T-cell (primary cell): ENCODE measurements at places on chromosomes 5 and 9. TPM values are rescaled to one million over a fixed set of nuclear protein-coding genes. Genes with fewer than 3 reads are reported as not detected.

- peaks cover 4% of the 10 kb centered on the region for H3K4me1 ChIP-seq
- DNase-seq = no peak
- peaks cover 71% of the 10 kb centered on the region for H3K27me3 ChIP-seq
- no peaks in the 10 kb centered on the region for H3K36me3 ChIP-seq
These were observed 2.9 kb downstream of the NR2F1-AS1 start for GRCh38 chr5:93577854-93578812.

DNA sequence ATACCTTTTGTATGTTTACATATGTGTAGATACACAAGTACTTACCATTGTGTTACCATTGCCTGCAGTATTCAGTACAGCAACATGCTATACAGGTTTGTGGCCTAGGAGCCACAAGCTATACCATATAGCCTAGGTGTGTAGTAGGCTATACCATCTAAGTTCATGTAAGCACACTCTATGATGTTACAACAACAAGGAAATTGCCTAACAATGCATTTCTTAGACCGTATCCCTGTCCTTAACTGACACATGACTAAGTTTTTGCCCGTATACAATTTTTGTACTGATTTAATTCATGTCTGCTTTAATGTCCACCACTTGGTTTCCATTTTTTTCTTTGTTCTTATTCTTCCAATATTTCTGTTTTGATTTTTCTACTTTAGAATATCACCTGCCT lies 18.5 kb downstream of the TNPO1 start:
- H3K27ac ChIP-seq = no peak overlapping the region
- H3K36me3 ChIP-seq = no peaks in the 10 kb centered on the region
- peaks cover 4% of the 10 kb centered on the region for H3K27me3 ChIP-seq
- no peak for DNase-seq
- no peaks in the 10 kb centered on the region for H3K4me1 ChIP-seq

- H3K4me1 ChIP-seq = no peaks in the 10 kb centered on the region
- DNase-seq = no peak
- H3K36me3 ChIP-seq = no peaks in the 10 kb centered on the region
- no peak overlapping the region for H3K4me3 ChIP-seq
- peaks cover 3% of the 10 kb centered on the region for H3K27me3 ChIP-seq
These were observed 44.5 kb upstream of the TMEM252 start for GRCh38 chr9:68585034-68585761.

- no peaks in the 10 kb centered on the region for H3K36me3 ChIP-seq
- no peaks in the 10 kb centered on the region for H3K4me1 ChIP-seq
- no peak overlapping the region for H3K27ac ChIP-seq
- no peak overlapping the region for H3K4me3 ChIP-seq
- no peaks in the 10 kb centered on the region for H3K27me3 ChIP-seq
- no peak for DNase-seq
These were observed 124.5 kb upstream of the PRLR start for GRCh38 chr5:35354751-35355150.

DNA sequence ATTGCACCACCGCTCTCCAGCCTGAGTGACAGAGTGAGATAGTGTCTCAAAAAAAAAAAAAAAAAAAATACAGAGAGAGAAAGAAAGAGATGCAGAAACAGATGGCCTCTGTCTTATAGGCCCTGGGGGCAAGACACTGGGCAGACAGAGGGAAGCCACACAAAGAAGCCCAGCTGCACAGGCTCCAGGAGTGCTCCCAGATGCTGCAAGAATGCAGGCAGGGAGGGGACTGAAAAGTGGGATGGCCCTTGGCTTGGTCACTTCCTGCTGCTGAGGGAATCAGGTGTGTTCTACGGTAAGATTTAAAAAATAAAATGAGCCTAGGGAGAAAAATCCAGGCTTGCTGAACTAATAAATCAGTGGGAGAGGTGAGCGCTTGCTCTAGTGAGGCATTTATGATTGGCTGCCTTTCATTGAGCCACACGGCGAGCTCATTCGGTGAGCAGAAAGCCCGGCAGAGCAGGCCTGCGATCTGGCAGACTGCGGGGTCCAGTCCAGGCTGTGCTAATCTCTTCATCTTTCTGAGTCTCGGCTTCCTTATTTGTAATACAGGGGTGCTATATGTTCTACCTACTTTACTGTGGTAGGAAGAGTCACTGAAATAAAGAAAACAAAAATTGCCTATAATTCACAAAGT lies 80.6 kb downstream of the RAD23B start:
- H3K36me3 ChIP-seq = no peaks in the 10 kb centered on the region
- H3K27me3 ChIP-seq = peaks cover 20% of the 10 kb centered on the region
- no peak for DNase-seq
- no peaks in the 10 kb centered on the region for H3K4me1 ChIP-seq
- no peak overlapping the region for H3K4me3 ChIP-seq

Gene TRPM3
- not detected for total RNA-seq

Gene SLF1
- total RNA-seq = 7.8 TPM
